Stimulated activated CD8-positive, alpha-beta memory T cell treated with anti-CD3 and anti-CD28 coated beads, Interleukin-4, amount 100 ng/mL, for 1 hour (primary cell): ENCODE measurements at places on chromosomes 7 and 10.

- DNase-seq: no peak
These were observed 100.6 kb downstream of the PLXNA4 start for GRCh38 chr7:132475669-132476116.

GRCh38 chr7:147586526-147586925 is 1004.0 kb upstream of the C7orf33 start:
- DNase-seq: no peak

GRCh38 chr10:11687357-11687771 is 54.8 kb upstream of the ECHDC3 start:
- DNase-seq: no peak

DNA sequence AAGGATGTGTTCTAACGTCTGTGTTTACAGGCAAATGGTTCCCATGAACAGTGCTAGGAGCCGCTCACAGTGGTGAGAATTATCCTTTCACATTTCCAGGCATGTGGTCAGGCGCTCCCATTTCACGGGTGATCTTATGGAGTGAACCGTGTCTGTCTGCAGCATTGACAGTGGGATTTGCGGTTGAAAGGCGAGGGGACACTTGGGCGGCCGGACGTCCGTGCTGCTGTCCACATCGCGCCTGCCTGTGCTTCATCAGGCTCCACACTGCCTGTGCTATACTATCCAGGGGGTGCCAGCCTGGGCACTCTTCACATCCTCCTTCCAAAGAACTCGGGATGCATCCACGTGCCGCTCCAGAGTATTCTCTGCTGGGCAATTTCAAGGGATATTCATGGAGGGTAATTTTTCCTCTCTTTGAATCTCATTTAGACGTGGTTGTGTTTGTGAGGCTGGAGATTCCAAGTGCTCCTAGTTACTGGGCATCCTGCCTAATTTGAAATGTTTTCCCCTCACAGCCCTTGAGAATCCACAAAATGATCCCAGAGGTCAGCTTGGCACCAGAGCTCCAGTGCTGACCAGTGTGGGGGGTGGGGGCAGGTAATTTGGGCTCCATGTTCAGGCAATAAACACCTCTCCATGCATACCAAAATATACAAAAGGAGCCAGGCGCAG is 61.9 kb upstream of the EBF3 start:
- no peak for DNase-seq

- no peak for DNase-seq
These were observed 15.6 kb downstream of the LYZL1 start for GRCh38 chr10:29304264-29304994.

DNA sequence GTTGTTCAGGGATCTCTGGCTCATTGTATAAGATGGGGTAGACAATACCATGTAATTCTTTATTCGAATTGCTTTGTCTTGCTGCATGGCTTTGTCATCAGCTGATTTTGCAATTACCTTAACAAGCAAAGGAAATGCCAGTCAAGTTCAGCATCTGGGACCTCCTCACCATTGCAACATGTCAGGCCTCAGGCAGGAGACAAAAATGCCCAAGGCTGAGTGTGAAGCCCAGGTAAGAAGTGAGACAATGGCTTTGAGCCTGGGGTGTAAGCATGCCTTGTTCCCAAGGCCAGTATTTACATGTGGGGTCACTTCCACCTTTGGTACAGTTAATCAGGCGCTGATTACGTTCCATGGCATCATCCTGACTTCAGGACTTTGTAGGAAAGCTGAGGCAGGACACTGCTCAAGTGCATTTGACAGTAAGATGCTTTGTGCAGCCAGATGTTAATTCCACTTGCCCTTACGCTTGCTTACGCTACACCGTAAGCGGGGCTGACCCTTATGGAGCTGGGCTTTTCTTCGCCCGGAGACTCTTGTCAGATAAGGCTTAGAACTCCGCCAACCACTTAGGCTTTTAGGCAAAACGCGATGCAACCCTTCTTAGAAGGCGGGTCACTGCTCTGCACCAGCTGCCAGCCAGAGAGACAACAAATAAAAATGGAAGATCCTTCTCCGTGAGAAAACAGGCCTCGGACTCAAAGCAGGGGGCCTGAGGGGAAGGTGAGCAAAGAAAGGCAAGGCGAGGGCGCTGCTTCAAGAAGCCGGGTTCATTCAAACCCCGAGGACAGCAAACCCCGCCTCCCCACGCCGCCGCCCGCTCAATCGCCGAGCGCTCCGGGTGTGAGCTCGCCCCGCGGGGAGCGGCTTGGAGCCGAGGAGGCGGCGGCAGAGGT is 1.3 kb upstream of the SP4 start:
- DNase-seq: no peak

DNA sequence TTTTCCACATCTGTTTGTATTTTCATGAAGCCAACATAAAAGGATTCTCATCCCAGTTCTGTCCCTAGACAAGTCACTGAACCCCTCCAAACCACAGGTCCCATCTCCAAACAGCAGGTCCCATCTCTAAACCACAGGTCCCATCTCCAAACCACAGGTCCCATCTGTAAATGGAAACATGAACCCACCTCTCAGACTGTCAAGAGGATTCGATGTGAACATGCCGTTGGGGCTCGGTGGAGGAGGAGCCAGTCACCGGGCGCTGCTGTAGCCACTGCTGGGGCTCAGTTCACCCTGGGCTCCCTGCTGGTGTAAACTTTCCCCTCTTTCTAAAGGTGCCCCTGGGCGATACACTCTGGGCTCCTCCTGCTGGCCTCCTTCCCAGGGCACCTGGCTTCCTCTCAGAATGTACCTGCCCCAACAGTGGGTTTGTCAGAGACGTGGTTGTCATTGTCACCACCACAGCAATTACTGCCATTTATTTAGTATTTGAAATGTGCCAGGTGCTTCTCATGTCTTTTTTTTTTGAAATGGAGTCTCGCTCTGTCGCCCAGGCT is 13.0 kb downstream of the LHPP start:
- no peak for DNase-seq

- DNase-seq: no peak
These were observed 31.6 kb downstream of the GSDME start for GRCh38 chr7:24725554-24726241.

GRCh38 chr10:71141528-71141927 is 70.8 kb upstream of the UNC5B start:
- DNase-seq: no peak

DNA sequence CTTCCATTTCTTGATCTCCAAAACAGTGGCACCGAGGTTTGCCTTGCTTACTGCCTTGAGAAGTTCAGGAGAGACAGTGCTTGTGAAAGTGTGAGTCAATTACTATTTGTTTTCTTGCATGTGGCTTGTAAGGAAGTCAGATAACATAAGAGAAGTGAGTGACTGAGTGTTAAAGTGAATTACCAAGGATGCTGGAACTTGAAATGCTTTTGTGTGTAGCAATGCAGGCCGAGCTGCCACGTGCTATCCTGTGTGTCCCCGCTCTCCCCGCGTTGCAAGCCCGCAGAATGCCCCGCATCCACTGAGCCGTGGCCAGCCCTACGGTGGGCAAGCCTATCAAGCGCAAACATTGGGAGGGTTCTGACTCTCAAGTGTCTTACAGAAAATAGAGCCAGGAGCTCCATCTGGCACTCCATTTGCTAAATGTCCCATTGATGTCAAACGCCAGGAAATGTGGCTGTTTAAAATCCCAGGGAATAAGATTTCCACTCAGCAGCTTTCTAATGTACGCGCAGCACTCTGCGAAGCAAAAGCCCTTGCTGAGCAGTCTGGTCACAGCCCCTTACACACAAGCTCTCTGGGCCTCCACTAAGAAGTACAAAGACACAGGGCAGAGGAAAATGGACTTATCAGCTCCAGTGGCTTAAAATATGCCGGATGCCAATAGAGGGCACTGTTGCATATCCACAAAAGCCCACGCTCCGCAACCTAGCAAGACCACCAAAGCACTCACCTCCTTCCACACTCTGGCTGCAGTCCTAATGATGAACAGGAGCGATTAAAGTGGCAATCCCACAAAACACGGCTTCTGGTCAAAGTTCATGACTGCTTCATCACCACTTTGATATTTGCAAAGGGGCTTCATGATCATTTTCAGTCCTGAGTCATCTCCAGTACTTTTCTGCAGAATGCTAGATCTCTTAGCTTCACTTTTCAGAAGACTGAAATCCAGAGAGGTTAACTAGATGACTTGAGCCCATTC is 158.0 kb upstream of the ITGB1 start:
- DNase-seq: no peak

GRCh38 chr7:64999165-65000004 is 7.1 kb downstream of the ERV3-1 start:
- no peak for DNase-seq

GRCh38 chr7:137354396-137354795 is 10.9 kb upstream of the PTN start:
- DNase-seq: no peak

DNA sequence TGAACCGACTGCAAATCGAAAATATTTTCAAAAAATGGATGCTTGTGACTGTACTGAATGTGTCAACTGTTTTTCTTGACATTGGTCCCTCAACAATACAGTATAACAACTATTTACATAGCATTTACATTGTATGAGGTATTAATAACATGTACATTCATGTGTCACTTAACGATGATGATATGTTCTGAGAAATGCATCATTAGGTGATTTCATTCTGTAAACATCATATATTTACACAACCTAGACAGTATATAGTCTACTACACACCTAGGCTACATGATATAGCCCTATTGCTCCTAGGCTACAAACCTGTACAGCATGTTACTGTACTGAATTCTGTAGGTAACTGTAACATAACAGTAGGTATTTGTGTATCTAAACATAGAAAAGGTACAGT is 39.7 kb downstream of the SIRT1 start:
- DNase-seq: no peak

DNA sequence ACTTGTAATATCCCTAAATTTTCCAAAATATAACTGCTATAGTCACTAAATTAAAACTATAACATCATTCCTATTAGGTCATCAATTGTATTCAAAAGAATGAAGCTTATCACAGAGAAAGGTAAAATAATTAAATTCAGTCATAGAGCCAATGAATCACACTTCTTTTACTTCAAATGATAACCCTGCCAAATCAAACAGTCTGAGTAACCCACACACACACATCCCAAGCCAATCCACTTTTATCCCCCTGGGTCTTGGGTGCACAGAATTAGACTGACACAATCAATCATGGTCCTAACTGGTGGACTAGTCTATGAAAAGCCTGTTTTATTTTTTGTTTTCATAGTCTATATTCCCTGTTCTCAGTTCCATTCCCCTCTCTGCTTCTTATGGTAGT is 25.6 kb downstream of the CTNNA3 start:
- DNase-seq: no peak

DNA sequence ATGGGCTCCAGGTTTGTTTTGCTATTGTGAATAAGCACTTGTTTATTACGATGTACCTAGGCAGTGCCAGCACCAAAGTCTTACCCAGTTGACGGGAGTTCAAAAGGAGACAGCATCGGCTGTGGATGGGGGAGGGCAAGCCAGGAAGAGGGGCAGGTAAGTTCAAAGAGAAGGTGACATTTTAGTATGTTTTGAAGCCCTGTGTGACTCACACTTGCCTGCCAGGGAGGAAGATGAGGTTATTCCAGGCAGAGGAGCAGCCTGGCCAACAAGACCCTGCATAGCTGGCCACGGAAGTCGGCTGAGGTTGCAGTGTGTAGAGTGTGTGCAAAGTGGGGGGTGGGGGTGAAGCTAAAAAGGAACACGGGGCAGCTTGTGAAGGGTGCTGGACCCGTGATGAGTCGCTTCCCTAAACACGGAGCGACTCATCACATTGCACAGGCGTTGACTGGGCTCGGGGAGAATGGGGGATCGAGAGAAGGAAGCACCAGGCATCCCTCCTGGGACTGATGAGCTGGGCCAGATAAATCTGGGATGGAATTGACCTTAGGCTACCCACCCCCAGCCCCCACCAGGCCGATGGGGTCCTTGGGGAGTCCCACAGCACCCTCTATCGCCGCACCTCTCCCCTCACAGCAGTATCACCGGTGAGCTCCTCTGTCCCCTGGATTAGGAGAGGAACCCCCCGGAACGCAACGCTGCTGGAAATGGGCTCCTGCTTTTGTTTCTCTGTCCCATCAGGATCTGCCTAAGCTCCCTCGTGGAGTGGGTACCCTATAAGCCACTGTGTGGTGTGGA is 97.9 kb upstream of the IKZF1 start:
- peak; percentile 52 for DNase-seq

- no peak for DNase-seq
These were observed 334.1 kb downstream of the RPS24 start for GRCh38 chr10:78367751-78368150.

- DNase-seq: no peak
These were observed 162.0 kb upstream of the MGMT start for GRCh38 chr10:129305046-129305445.

- DNase-seq: no peak
These were observed 59.0 kb downstream of the EGFR start for GRCh38 chr7:55077561-55078410.

GRCh38 chr10:35327790-35328403 is 8.4 kb upstream of the CCNY start:
- no peak for DNase-seq

DNA sequence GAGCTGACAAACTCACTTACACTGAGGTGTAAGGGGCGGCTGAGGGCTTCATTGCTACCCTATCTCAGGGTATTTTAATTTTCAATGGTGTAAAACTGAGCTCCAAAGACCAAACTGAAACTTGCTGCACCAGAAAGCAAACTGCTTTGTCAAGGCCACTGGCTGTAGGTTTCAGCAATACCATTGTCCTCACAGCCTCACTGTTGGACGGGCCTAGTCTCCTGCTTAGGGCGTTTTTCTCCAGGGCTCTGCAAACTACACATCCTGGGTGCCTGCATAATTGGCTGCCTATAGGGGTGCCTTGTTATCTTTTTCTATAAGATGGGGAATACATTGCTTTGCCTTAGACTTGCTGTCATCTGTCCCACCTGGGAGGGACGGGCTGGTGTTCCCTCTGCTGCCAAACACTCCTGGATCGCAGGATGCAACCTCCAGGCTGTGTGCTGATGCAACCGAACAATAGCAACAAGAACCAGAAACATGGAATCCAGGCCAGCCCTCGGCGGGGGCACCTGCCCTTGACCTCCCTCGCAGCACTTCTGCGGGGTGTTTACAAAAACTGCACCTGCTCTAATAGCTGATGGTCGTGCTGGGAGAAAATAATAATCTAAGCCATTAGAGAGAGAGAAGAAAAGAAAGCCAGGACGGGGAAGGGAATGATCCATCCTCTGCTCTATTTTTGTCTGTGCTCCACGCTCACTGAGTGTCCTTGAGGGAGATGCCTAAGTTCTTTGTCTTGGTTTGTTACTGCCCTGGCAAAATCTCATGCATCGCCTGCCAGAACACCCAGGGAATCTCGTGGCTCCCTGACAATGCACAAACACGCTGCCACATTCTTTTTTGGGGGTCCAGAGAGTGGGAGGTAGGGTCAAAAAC is 104.5 kb downstream of the GALNT17 start:
- no peak for DNase-seq
